NCI-H2171 (cell line): ENCODE measurements at places on chromosomes 13 and 19.
A peak's percentile ranks its signal among the peaks of the same experiment; 100 is the strongest.

DNA sequence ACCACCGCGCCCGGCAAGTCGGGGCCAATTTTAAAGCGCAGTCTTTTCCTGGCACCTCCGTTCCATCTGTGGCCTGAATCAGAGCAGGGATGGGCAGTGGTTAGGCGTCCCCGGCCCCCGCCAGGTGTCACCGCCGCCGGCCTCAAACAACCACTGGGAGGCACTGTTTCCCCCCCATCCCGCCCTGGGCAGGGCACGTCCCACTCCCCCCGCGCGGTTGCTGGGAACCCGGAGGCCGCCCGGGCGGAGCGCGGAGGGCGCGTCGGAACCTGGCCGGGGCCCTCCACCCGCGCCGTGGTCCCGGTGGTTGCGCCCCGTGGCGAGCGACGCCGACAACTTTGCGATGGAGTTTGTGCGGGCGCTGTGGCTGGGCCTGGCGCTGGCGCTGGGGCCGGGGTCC is at the start of gene GRIN3B:
Gene GRIN3B, plus strand, starts transcription at position 325 of the 400 bp plus-strand sequence. Its CDS starts 19 bp downstream, at position 344.
- no peak for DNase-seq

- no peak for DNase-seq
Measured at GRCh38 chr13:35278917-35279316, 197.6 kb downstream of the MAB21L1 start.

- DNase-seq = no peak
Measured at GRCh38 chr13:25062479-25062878, 33.5 kb upstream of the PABPC3 start.

GRCh38 chr19:45607071-45608029 is 5.3 kb upstream of the GPR4 start:
- peak; percentile 57 for DNase-seq

DNA sequence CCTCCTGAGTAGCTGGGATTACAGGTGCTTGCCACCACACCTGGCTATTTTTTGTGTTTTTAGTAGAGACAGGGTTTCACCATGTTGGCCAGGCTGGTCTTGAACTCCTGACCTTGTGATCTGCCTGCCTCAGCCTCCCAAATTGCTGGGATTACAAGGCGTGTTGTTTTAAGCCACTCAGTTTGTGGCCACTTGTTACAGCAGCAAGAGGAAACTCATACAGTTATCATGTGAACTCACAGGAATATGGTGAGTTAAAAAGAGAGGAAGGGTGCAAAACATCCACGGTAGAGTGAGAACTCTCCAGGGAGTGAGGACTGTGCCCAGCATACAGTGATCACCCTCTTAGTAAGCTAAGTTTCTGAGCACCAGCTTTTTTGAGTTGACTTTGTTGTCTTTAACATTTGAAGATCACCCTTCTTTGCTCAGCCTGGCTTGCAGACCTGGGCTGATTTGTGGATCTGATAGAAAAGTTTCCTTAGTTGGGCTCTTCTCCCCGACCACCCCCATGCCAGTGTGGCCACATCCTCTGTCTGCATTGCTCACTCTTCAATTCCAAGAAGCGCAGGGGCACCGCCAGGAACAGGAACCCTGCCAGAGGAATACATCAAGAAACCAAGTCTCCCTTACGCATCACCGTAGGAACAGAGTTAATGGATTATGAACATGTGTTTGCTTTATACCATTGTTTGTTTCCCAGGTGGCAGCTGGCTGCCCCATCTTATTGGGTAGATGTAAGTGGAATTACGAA is 16.0 kb downstream of the ALOX5AP start:
- DNase-seq = no peak

GRCh38 chr19:803099-803561 is 5.9 kb downstream of the PTBP1 start:
- DNase-seq = no peak
